ENCODE measurements at places on chromosomes 6 and 20.

DNA sequence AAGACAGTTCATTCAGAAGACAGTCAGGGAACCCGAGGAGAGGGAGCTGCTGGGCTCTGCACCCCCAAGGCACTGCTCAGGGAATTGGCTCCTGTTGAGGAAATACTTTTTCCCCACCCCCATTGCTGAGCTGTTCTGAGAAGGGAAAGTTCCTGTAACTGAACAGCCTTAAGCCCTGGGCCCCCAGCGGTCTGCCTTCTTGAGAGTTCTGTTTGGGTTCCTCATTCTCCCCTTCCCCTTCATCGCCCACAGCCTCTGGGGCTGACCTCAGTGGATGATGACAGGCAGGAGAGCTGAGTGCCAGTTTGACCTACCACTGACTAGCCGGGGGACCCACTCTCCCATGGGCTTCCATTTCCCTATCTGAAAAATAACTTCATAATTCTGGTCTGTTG is 10.7 kb downstream of the HCK start:
- H3K36me3 ChIP-seq = no peaks in the 10 kb centered on the region
- H3K27ac ChIP-seq = no peak overlapping the region
- H3K4me3 ChIP-seq = no peak overlapping the region

DNA sequence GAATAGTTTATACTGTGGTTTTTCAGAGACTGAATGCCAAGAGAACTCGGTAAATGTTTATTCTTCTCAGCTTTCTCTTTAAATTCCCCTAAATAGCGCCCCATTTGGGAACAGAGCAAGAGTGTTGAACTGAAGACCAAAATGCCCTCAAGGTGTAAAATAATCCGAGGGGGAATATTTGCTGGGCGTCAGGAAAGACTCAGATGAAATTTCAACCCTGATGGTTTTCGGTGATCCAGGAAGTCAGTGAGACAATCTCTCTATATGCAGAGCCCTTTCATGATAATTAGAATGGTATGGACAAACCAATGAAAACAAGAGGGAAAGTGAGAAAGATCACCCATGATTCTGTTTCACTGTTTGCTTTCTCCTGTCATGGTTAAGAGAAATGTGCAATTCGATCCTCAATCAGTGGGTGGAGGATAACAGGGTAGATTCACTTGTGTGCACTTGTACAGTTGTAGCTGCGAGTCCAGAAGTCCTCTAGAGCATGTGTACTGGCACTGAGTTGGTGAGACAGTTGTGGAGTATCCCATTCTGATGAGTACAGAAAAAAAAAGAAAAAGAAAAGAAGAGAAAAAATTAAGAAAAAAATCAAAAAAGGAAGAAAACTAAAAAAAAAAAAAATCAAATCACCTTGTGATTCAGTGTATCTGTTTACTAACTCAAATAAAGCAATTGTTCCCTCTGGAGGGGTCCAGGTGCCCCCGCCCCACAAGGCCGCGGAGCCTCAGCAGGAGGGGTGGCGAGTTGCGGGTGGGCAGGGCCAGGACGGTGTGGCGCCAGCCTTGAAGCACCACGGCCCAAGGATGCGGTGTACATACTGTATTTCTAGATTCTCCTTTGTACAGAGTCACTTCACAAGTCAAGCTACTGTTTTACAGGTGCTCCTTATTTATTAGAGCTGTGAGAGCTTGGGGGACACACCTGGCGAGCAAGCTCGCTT is 164.9 kb downstream of the SCML4 start:
- no peak overlapping the region for H3K27ac ChIP-seq
- no peaks in the 10 kb centered on the region for H3K36me3 ChIP-seq
- H3K27me3 ChIP-seq = no peaks in the 10 kb centered on the region
- DNase-seq = no peak

GRCh38 chr6:32943864-32944649 is 3.2 kb upstream of the HLA-DMB start:
- DNase-seq = no peak
- peaks cover 7% of the 10 kb centered on the region for H3K4me1 ChIP-seq
- no peaks in the 10 kb centered on the region for H3K36me3 ChIP-seq
- H3K27me3 ChIP-seq = peaks cover 14% of the 10 kb centered on the region

GRCh38 chr6:154683756-154684523 is 49.3 kb upstream of the SCAF8 start:
- H3K4me3 ChIP-seq = no peak overlapping the region
- no peaks in the 10 kb centered on the region for H3K36me3 ChIP-seq
- H3K27ac ChIP-seq = peak overlapping the region; percentile 61

DNA sequence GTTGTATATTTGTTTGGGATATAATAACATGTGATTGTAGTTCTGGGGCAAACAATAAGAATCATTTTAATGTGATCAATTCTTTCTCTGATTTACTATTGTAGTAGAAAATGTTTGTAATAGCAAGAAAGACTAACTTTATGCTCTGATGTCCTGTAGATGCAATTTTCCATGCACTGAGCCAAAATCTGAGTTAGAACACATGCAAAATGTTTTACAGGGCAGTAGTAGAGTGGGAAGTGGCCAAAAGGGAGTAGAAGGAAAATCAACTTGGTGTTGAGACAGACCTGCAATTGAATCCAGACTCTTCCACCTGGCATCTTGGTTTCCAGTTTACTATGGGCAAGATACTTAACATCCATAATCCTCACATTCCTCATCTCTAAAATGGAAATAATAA is 93.5 kb upstream of the BMP5 start:
- H3K27ac ChIP-seq = no peak overlapping the region
- no peaks in the 10 kb centered on the region for H3K27me3 ChIP-seq
- DNase-seq = no peak
- H3K4me3 ChIP-seq = no peak overlapping the region
- H3K4me1 ChIP-seq = no peaks in the 10 kb centered on the region
- no peaks in the 10 kb centered on the region for H3K36me3 ChIP-seq

GRCh38 chr20:61099806-61100205 is 152.3 kb upstream of the CDH4 start:
- no peaks in the 10 kb centered on the region for H3K4me1 ChIP-seq
- no peak overlapping the region for H3K27ac ChIP-seq
- no peaks in the 10 kb centered on the region for H3K36me3 ChIP-seq
- H3K4me3 ChIP-seq = no peak overlapping the region
- DNase-seq = no peak

- H3K27me3 ChIP-seq = no peaks in the 10 kb centered on the region
- no peaks in the 10 kb centered on the region for H3K4me1 ChIP-seq
- no peak overlapping the region for H3K4me3 ChIP-seq
- DNase-seq = no peak
- H3K36me3 ChIP-seq = no peaks in the 10 kb centered on the region
- H3K27ac ChIP-seq = no peak overlapping the region
Measured at GRCh38 chr6:152423216-152424103, 213.7 kb downstream of the SYNE1 start.
